ENCODE measurements at places on chromosomes 2 and 18.

DNA sequence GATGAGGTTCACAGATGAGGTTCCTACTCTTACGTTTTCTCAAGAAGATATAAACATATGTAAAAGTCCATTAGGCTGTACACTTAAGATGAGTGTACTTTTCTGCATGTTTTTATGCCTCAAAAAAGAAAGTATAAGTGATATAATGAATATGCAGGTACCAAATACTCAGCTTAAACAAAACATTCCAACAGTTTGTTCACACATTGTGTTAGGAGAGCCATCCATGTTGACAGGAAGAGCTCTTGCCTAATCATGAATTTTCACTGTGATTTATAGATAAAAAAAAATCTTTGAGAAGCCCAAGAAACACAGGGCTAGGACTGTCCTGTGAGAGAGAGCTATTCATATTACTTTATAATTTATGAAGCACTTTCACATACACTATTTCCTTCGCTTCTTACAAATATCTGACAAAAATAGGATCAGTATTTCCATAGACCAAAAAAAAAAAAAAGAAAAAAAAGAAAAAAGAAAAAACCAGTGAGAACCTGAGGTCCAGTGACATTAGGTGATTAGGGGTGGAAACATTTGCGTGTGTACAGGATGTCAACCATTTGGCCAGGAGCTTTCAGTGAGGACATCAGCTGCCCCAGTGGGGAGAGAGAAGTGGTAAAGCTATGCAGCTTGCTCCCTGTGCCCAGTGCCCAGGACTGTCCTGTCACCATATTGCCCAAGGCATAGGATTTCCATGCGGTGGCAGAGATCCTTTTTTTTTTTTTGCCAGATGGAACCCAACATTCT, 38.7 kb downstream of the BUB1 start:
- no peaks in the 10 kb centered on the region for H3K4me1 ChIP-seq
- no peaks in the 10 kb centered on the region for H3K27me3 ChIP-seq
- H3K4me3 ChIP-seq = no peak overlapping the region
- DNase-seq = no peak
- H3K27ac ChIP-seq = no peak overlapping the region

GRCh38 chr2:156430980-156431358, 5.2 kb upstream of the GPD2 start:
- H3K36me3 ChIP-seq = no peaks in the 10 kb centered on the region
- H3K27me3 ChIP-seq = no peaks in the 10 kb centered on the region
- DNase-seq = no peak
- H3K27ac ChIP-seq = no peak overlapping the region

GRCh38 chr2:219058541-219059374, 2.0 kb downstream of the IHH start:
- peaks cover 38% of the 10 kb centered on the region for H3K4me1 ChIP-seq
- peaks cover 45% of the 10 kb centered on the region for H3K27me3 ChIP-seq
- H3K4me3 ChIP-seq = no peak overlapping the region
- no peak overlapping the region for H3K27ac ChIP-seq

GRCh38 chr2:15313657-15314056, 247.5 kb downstream of the NBAS start:
- H3K27me3 ChIP-seq = no peaks in the 10 kb centered on the region
- no peak for DNase-seq
- no peak overlapping the region for H3K27ac ChIP-seq
- H3K4me3 ChIP-seq = no peak overlapping the region
- no peaks in the 10 kb centered on the region for H3K4me1 ChIP-seq
- no peaks in the 10 kb centered on the region for H3K36me3 ChIP-seq

DNA sequence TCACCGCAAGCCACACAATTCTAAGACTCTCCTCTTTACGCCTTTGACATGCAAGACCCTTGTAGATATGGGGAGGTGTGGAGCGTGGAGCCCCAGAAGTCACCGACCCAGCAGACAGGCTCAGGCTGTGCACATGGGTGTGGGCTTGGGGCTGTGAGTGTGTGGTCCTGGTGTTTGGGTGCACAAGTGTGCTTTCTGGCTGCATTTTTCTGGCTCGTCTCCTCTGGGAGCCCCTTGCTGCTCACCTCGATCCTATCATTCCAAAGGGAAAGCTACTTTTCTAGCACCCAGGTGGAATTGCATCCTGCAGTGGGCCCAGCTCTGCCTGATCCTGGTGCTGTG, 143.0 kb downstream of the ACOXL start:
- H3K36me3 ChIP-seq = no peaks in the 10 kb centered on the region
- no peaks in the 10 kb centered on the region for H3K27me3 ChIP-seq
- no peak overlapping the region for H3K4me3 ChIP-seq
- DNase-seq = no peak
- H3K27ac ChIP-seq = no peak overlapping the region

- H3K4me3 ChIP-seq = no peak overlapping the region
- H3K27me3 ChIP-seq = no peaks in the 10 kb centered on the region
- H3K27ac ChIP-seq = no peak overlapping the region
- H3K4me1 ChIP-seq = no peaks in the 10 kb centered on the region
These were observed 46.4 kb downstream of the HEATR5B start for GRCh38 chr2:37037771-37038170.

DNA sequence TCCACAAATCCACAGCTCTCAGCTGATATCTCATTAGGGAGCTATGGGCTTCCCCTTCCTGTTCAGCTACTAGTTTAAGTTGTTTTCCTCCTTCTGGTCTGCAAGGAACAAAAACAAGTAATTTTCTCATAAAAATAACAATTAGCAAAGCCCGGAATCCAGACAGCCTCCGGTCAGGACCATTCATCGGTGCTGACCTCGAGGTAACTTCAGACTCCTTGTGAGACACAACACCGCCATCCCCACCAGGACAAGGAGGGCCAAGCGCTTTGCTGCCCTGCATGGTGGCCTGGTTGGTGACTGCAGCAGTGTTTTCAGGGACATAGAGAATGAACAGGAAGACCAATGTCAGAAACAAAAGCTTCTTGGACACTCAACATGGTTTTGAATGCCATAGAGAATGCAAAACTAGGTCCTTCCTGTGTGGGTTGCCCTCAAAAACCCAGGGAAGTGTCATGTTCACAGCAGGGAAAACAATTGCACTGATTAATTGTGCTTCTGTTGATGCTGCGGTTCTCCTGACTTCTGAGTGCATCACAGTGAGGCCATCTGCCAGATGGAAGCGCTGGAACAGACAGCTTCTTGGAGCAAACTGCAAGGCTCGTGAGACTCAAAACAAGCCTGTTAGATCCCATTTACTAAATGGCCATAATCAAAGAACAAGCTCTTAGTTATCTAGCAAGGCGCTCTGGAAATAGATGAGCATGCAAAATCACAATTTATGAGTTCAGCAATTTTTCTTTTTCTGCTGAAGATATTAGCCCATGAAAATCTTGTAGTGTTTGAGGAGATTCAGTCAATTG, 77.1 kb downstream of the HS1BP3 start:
- H3K27me3 ChIP-seq = no peaks in the 10 kb centered on the region
- no peaks in the 10 kb centered on the region for H3K36me3 ChIP-seq
- H3K4me3 ChIP-seq = no peak overlapping the region
- peak overlapping the region; percentile 50 for H3K27ac ChIP-seq
- peaks cover 96% of the 10 kb centered on the region for H3K4me1 ChIP-seq
- DNase-seq = no peak

DNA sequence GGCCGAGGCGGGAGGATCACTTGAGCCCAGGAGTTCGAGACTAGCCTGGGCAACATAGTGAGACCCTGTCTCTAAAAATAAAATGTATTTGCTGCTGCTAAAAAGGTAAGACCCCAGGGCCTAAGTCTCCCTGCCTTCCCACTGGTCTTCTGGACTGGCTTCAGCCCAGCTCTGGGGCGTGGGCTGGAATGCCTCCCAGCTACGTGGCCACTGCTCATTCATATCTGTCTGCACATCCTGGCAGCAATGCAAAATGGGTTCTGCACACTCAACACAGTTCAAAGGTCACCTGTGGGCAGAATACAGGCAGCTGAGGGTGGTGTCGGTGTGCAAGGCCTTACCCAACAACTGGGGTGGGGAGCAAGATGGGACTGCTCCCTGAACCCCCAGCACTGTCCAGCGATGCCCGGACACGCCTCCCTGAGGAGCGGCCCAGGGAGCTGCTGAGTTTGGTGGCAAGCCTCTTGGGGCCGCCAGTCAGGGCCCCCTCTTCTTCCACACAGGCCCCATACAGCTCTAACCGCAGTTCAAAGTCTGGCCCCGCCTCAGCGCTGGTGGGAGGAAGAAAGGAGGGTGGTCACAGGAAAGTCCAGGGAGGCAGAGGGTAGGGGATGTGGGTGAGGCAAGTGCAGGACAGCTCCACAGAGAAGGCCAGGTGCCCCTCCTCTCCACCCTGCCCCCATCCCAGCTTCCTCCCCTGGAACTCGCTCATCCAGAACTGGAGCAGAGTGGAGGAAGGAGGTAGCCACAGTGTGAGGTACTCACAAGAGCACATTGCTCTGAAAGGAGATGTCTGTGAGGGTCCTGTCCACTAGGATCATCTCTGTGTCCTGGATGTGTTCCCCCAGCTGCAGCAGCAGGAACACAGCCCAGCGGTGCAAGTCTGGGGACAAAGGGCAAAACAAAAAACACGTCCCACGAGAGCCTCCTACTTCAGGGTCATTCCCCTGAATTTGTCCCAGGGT, 8.2 kb downstream of the WDR54 start:
- H3K4me3 ChIP-seq = no peak overlapping the region
- H3K36me3 ChIP-seq = peaks cover 63% of the 10 kb centered on the region
- no peaks in the 10 kb centered on the region for H3K27me3 ChIP-seq
- DNase-seq = no peak

- H3K4me3 ChIP-seq = no peak overlapping the region
- no peaks in the 10 kb centered on the region for H3K27me3 ChIP-seq
- H3K27ac ChIP-seq = peak overlapping the region; percentile 82
- H3K4me1 ChIP-seq = peaks cover 82% of the 10 kb centered on the region
- H3K36me3 ChIP-seq = no peaks in the 10 kb centered on the region
These were observed 60.0 kb downstream of the ZEB2 start for GRCh38 chr2:144459937-144460336.

DNA sequence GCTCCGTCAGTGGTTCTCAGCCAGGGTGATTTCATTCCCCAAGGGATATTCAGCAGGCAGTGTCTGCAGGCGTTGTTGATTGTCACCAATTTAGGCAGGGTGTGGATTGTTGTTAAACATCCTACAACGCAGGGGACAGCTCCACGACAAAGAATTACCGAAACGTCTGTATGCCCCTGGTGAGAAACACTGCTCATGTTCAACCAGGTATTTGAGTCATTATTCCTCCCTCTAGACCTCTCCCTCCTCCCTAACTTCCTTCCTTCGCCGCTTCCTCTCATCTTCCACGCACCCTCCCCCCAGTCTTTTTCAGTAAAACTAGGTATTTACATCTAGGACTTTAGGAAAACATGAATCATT, 50.8 kb downstream of the NCK2 start:
- H3K36me3 ChIP-seq = no peaks in the 10 kb centered on the region
- no peaks in the 10 kb centered on the region for H3K4me1 ChIP-seq
- no peak overlapping the region for H3K27ac ChIP-seq
- no peak overlapping the region for H3K4me3 ChIP-seq
- no peak for DNase-seq
- no peaks in the 10 kb centered on the region for H3K27me3 ChIP-seq

GRCh38 chr2:35495182-35495581, 860.4 kb upstream of the CRIM1 start:
- H3K27ac ChIP-seq = no peak overlapping the region
- H3K4me3 ChIP-seq = no peak overlapping the region
- no peak for DNase-seq
- no peaks in the 10 kb centered on the region for H3K27me3 ChIP-seq
- H3K36me3 ChIP-seq = no peaks in the 10 kb centered on the region

DNA sequence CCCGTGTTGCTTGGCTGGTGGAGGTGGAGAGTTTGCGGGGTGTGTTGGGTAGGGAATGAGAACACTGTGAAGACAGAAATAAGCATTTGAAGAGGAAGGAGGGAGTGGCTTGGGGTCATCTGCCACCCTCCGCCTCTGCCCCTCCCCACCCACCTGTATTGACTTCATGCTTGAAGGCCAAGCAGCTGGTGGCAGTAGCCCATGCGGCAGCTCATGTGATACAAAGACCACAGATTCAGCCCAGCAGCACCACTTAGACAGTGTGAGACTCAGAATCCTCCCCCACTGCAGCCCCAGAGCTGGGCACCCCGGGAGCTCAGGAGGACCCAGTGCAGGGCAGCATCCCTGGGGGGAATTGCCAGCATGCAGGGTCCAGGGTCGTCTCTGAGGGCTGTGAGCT, 15.4 kb downstream of the NPPC start:
- no peak overlapping the region for H3K4me3 ChIP-seq
- H3K27me3 ChIP-seq = no peaks in the 10 kb centered on the region
- H3K27ac ChIP-seq = no peak overlapping the region
- H3K4me1 ChIP-seq = no peaks in the 10 kb centered on the region
- DNase-seq = no peak

DNA sequence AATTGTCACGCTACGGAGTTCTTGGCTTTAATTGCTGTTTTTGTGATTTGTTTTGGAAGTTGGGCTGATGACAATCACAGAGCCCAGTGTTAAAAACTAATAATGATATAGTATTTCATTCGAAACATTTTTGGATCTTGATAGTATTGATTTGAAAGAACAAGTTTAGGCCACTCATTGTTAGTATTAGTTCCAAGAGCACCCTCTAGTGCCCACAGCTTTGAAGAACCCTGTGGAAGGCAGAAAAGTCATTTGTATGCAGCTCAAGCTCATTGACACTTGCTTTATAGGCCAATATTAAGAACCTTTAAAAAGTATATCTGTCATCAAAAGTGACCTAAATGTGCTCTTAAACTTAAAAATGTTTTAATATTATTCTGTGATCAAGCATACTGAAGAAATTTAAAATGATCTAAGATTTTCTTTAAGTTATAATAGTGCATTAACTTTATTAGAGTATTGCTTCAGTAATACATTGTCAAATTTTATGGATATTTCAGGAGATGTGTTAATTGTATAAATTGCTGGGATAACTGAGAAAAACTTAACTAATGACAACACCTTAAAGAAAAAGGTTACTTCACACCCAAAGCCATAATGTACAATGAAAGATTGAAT, 191.0 kb downstream of the GRB14 start:
- no peak overlapping the region for H3K4me3 ChIP-seq
- no peaks in the 10 kb centered on the region for H3K4me1 ChIP-seq
- DNase-seq = no peak
- no peaks in the 10 kb centered on the region for H3K27me3 ChIP-seq
- H3K36me3 ChIP-seq = no peaks in the 10 kb centered on the region

DNA sequence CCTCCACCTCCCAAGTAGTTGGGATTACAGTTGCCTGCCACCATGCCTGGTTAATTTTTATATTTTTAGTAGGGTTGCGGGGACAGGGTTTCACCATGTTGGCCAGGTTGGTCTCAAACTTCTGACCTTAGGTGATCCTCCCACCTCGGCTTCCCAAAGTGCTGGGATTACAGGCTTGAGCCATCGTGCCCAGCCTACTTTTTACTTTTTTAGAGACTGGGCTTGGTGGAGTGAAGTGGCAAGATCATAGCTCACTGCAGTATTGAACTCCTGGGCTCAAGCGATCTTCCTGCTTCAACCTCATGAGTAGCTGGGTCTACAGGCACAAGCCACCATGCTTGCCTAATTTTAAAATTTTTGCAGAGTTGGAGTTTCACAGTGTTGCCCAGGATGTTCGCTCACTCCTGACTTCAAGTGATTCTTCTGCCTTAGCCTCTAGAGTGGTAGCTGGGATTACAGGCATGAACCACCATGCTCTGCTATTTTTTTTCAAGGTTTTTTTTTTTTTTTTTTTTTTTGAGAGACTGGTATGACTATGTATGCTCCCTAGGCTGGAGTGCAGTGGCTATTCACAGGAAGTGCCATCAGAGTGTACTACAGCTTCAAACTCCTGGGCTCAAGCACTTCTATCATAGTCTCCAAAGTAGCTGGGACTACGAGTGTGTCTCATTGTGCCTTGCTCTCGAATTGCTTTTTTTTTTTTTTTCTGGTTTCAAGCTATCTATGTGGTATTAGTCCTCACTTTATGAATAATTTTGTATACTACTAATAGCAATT, 11.9 kb downstream of the MSH2 start:
- H3K27ac ChIP-seq = no peak overlapping the region
- peaks cover 18% of the 10 kb centered on the region for H3K36me3 ChIP-seq
- no peak for DNase-seq
- H3K27me3 ChIP-seq = no peaks in the 10 kb centered on the region
